LHCN-M2 (cell line): ENCODE measurements at places on chromosomes 5 and 9. TPM values are rescaled to one million over a fixed set of nuclear protein-coding genes. Genes with fewer than 3 reads are reported as not detected.
A peak's percentile ranks its signal among the peaks of the same experiment; 100 is the strongest.

DNA sequence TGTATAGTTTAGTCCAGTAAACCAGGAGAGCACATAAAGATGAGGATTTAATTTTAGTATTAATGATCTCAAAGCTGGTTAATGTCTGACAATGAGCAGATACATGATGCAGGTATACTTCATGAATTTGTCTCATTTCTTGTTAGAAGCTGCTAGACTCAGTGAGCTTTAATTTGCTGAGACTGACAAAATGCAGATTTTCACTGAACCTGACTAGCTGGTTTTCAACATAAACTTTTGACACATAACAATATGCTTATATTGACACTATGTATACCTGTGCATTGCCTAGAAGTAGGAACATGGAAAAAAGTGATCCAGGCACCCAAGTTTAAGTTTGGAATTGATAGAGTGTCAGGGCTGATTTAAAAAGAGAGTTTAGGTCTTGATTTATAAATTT is 10.8 kb downstream of the UBLCP1 start:
- no peak for DNase-seq

Gene CARD9
- 0.19 and 0.86 TPM in 2 replicates for total RNA-seq

Gene ZNF346
- 7.1 and 9.1 TPM in 2 replicates for total RNA-seq

DNA sequence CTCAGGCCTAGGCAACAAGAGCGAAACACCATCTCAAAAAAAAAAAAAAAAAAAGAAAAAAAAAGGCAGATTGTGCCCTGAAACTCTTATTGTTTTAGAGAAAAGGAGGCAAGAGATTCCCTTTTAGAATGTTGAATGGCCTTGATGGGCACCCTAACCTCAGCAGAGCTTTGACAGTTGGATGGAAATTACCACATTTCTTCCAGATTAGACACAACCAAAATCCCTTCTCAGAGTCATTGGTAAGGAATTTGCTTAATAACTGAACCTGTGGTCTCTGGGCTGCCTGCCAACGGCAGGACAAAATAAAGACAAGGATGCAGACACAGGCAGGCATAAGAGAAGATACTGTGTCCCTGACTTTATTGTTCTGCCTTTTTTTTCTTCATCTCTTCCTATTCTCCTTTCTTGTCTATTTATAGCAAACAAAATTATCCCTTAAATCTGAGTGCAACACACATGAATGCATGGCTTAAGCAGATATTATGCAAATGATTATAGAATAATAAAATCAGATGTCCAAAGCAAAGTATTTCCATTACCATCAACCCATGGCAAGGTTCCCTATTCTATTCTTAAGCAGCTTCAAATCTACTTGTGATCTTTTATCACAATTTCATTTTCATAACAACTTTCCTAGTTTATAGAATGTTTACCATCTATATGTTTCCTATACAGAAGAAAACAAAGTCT is 37.3 kb upstream of the TRIO start:
- DNase-seq: peak; percentile 96

DNA sequence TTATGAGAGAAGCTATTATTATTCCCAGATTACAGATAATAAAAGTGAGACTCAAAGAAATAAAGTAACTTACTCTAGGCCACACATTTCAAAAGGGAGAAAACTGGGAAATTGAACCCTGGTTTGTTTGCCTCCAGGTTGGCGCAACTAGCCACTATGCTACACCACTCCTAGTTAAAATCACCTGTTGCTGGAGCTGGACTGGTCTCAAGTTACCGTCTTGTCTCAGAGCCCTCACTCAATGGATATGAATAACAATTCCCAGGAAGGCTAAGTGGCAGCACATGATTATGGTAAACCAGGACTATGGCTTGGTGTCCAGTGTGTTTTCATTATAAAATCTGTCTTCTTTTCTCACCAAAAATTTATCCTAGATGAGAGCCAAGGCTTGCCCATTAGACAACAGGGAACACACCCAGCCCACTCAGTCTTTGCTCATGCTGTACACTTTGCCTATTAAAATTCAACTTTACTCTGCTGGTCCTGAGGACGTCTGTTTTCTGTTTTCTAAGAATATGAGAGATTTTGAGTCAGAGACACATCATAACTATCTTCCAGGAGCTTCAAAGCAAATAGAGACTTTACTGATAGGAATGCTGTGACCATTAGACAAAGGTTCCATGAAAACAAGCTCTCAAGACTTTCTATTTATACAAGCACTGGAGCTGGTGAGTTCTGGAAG is 58.1 kb downstream of the ADRB2 start:
- DNase-seq: no peak

Gene IL5
- not detected in 2 replicates for total RNA-seq
